ENCODE measurements at places on chromosomes 11 and 22.

- no peak for ATAC-seq
Observed at GRCh38 chr11:133318221-133318620, 214.1 kb downstream of the OPCML start.

GRCh38 chr22:27045103-27045947 lies 387.9 kb downstream of the MIAT start:
- no peak for ATAC-seq

DNA sequence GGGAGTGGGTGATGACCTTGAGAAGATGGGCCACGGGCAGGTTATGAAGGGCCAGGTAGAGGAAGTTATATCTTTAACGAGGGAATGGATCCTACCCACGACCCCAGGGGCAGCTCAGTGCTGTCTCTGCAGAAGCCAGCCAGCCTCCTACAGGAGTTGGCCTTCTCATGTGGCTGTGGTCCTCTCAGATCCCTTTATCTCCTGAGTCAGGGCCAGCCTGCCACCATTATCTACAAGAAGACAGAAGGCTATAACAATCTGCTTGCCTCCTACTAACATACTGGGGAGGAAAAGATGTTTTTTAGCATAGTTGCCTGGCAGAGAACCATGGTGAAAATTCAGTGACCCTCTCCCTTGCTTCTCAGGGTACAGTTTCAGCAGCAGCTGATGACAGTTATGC lies 7.0 kb upstream of the YWHAH start:
- ATAC-seq = no peak

GRCh38 chr11:20611892-20612291 lies 12.5 kb downstream of the SLC6A5 start:
- ATAC-seq = no peak

DNA sequence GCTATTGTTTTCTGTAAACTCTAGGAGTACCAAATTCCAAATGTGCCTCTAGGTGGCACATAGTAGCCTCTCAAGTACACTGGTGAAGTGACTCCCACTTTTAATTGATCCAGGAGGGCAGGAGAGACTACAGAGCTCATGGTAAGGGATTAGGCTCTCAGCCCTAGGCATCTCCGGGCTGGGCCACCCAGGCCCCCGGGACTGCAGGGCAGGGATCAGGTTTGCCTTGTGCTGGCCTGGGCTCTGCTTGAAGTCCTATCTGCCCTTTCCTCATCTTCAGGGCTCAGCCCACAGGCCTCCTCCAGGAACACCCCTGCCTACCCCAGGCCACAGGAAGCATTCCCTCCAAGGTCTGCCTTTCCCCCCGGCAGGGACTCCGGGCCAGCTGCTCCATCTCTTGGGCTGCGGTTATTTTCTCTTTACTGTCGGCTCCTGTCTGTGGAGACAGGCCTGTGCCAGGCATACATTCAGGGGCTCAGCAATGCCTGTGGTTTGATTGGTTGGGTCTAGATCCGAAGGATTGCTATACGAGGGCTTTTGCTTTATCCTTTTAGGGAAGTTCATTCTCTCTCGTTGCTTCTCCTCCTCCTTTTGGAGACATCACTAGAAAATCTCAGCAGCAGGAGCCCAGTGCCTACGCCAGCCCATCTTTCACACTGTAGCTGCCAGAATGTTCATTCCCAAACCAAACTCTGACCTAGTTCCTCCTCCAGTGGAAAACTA lies 32.8 kb downstream of the PARVA start:
- no peak for ATAC-seq

DNA sequence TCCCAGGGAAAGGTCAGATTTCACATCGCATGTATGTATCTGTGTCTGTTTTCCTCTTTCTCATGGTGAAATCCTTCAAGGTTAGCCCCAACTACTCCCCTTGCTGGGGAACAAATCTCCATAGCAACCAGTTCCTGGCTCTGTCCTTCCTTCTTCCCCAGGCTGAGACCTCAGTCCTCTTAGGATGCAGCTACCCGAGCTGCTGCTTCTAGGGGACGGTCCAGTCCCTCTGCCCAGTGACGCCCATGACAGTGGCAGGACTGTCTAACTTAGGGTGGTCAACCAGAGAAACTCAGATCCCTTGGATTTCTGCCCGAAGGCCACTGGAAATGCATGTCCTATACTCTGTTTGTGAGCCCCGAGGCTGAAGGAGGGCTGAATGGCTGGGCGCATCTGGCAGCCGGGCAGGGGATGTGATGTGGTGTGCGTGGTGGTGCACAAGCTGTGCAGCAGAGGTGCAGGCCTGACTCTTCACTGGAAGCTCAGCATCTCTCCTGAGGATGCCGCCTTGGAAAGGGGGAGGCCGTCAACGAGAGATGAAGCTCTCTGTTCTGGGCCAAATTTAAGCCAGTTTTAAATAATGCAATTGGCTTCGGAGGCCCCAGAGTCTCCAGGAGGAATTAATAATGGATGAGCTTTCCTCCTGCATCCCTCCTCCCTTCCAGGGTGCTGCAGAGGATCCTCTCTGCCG lies 118.7 kb upstream of the B3GAT1 start:
- no peak for ATAC-seq

DNA sequence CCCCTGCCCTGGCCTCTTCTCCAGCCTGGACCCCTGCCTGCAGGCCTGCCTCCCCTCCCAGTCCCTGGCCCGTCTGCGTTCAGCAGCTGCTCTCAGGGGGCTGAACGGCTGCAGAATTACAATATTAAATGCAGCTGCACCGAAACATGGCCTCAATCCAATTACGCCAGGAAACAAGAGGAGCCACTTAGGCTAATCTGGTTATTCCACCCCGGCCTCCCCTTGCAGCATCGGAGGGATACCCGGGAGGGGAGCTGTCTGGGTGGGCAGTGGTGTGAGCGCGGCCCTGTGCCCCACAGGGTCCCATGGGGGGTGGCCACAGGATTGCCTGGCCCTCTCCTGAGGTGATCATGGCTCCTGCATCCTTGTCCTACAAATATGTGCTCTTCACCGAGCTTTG lies 42.6 kb downstream of the FLRT1 start:
- no peak for ATAC-seq

GRCh38 chr11:78268591-78269410 lies 80.1 kb downstream of the USP35 start:
- no peak for ATAC-seq

GRCh38 chr11:6298605-6299004 lies 21.7 kb downstream of the CAVIN3 start:
- peak; percentile 59 for ATAC-seq

GRCh38 chr11:16982256-16982671 lies 31.9 kb downstream of the PLEKHA7 start:
- ATAC-seq = no peak

- ATAC-seq = peak; percentile 62
Observed at GRCh38 chr11:11243590-11244469, 109.2 kb downstream of the CSNK2A3 start.

- ATAC-seq = peak; percentile 32
Observed at GRCh38 chr11:59801981-59802638, 8.5 kb downstream of the MRPL16 start.

DNA sequence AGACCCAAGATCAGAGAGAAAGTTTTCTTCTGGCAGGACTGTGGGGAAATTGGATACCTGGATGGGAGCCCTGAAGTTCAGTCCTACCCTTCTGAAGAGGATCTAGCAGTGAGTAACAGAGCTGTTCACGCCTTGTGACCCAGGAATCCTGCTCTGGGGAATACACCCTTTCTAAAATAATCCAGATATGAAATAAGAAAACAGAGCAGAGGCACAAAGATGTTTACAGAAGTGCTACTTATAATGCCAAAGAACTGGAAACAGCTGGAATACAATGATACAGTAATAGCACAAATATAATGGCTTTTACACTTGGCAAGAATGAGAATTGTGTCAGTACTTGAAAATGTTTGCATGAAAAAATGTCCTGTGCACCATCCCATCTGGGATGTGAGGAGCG lies 304.0 kb upstream of the NARS2 start:
- no peak for ATAC-seq

GRCh38 chr11:87259736-87260135 lies 222.0 kb downstream of the TMEM135 start:
- no peak for ATAC-seq

- ATAC-seq = peak; percentile 48
Observed at GRCh38 chr11:102611291-102611690, 13.8 kb downstream of the MMP20 start.

DNA sequence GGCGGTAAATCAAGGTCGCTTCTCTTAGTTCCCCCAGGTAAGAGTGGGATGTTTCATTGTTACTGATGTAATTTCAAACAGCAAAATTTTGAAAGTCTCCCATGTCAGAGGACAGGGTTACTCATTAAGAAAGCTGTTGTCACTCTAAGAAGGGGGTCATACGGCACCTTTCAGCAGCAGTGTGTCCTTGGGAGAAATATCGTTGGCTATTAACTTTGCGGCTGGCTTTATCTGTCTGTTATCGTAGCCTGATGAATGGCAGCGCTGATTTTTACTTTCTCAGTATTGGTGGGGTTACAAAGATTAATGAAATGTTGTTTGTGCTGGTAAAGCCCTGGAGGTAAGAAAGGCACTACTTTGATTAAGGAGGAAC lies 27.5 kb upstream of the FBXO3 start:
- no peak for ATAC-seq

- peak; percentile 60 for ATAC-seq
Observed at GRCh38 chr11:65110354-65110861, 1.3 kb upstream of the TM7SF2 start.

DNA sequence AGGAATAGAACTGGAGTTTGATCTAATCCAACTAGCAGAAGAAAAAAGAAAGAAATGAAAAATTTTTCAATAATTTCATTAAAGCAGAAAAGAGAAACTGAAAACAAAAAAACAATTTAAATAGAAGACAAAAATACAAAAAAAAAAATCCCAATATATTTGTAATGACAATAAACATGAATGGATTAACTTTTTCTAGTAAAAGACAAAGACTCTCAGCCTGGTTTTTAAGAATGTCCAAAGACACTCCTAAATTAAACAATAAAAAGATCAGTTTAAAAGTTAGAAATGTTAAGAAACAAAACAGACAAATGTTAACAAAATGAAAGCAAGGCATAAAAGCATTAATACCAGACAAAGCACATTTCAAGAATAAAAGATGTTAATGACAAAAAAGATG lies 50.3 kb upstream of the ME3 start:
- ATAC-seq = no peak

- no peak for ATAC-seq
Observed at GRCh38 chr11:118956847-118957469, 860 bp downstream of the UPK2 start.

DNA sequence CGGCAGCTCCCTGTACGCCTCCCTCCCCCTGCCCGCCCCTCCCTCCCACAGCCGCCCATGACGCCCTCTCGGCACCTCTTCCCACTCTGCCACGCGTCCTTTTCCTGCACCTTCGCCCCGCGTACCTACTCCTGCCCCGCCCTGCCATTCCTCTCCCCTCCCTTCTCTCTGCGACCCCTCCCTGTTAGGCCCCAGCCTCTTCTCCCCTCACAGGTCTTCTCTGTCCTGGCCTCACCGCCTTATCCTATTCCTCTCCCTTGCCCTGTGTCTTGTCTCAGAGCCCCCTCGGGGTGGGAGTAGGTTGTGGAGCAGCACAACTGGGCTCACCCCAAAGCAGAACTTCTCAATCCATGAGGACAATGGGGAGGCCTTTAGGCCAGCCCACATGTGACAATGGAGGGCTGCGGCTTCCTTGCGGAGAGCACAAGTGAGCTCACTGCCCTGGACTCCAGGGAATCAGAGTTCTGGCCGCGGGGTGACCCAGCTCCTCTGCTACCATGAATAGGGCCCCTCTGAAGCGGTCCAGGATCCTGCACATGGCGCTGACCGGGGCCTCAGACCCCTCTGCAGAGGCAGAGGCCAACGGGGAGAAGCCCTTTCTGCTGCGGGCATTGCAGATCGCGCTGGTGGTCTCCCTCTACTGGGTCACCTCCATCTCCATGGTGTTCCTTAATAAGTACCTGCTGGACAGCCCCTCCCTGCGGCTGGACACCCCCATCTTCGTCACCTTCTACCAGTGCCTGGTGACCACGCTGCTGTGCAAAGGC lies 539 bp downstream of the SLC35C1 start:
- peak; percentile 42 for ATAC-seq

- ATAC-seq = no peak
Observed at GRCh38 chr22:48950151-48950915, 877.3 kb downstream of the BRD1 start.

- peak; percentile 2 for ATAC-seq
Observed at GRCh38 chr11:125593114-125593820, 615 bp downstream of the STT3A start.

- no peak for ATAC-seq
Observed at GRCh38 chr11:13090228-13090708, 81.2 kb downstream of the RASSF10 start.

DNA sequence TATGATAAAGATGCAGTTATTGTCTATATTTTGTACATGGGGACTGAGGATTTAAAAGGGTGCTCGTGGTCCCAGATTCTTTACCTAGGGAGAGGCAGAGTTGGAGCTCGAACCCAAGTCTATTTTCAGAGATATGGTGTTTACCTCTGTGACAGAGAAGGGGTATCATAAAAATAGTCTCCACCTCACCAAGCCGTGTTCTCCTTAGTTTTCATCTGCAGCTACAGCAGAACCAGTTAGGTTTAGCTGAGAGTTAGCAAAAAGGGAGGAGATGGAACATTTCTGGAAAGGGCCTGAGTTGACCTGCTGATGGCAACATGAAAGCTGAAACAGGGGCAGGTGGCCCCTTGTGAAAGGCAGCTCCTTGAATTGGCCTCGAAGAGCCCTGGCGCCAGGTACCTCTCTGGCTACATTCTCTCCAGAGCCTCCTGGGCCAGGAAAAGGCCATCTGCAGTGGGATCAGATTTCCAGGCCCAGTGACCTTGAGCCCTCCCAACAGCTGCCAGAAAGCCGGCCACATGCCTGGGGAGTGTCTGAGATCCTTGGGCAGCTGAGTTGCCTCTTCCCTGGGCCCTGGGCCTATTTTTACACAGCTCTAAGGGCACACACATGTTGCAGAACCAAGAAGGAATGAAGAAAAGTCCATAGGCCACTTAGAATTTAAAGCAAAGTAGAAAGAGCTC lies 136.6 kb downstream of the NAV2 start:
- no peak for ATAC-seq

DNA sequence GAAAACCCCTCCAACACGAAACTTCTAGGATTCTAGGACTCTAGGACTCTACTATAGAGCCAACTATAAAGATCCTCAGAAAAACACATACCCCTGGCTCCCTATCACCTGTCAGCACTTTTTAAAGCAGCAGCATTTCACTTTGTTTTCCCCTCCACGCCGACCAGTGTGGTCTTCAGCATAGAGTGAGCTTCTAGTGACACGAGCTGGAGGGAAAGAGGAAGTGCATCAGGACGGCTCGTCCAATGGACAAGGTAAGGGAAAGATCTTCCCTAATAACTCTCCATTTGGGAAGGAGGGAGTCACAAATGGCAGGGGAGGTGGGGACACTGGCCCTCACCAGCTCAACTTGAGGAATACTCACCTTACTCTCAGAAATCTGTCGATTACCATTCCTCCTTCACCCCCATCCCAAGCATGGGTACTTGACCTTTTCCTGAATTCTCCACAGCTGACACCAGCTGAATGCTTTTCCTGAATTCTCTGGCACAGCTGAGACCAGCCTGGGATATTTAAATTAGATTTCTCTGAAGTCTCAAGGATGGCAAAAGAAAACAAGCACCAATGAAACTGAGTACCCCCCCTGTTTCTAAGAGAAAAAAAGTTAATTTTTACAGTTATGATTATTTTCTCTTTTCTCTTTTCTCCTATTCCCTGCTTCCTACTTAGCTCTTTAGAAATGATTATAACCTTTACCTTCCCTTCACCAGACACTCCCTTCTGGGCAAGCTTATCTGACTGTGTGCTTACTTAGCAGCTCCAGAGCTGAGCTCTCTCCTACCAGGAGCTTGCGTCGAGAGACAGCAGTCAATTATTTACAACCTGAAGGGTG lies 33.3 kb upstream of the NNMT start:
- ATAC-seq = no peak

Data from activated T-helper 17 cell treated with anti-CD3 and anti-CD28 coated beads, Interleukin-2, amount 50 U/mL, for 72 hours (primary cell).